Lung (tissue), 17 donors: ENCODE measurements at places on chromosomes 11 and 22.

DNA sequence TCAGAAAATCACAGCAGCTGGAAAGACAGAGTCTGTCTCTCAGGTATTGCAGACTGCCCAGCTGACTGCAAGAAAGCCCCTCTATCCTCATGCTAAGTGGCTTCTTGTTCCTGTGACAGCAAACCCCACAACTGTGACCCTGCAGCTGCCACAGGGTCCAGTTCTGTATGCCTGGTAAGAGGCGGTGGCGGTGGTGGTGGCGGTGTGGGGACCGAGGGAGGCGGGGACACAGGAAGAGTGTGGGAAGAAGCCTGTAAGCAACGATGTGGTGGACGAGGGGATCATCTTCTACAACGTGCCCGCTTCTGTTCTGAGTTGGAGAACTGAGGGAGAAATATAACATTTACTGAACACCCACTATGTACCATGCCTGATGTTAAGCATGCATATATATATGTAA, 112.4 kb downstream of the TENM4 start:
- no peak for DNase-seq
- H3K4me3 ChIP-seq = no peak overlapping the region
- H3K4me1 ChIP-seq = no peaks in the 10 kb centered on the region
- no peak overlapping the region for H3K27ac ChIP-seq
- H3K27me3 ChIP-seq = no peaks in the 10 kb centered on the region

GRCh38 chr22:44807915-44808690, 55.7 kb downstream of the ARHGAP8 start:
- H3K36me3 ChIP-seq = no peaks in the 10 kb centered on the region
- H3K4me1 ChIP-seq = no peaks in the 10 kb centered on the region
- no peak overlapping the region for H3K4me3 ChIP-seq

DNA sequence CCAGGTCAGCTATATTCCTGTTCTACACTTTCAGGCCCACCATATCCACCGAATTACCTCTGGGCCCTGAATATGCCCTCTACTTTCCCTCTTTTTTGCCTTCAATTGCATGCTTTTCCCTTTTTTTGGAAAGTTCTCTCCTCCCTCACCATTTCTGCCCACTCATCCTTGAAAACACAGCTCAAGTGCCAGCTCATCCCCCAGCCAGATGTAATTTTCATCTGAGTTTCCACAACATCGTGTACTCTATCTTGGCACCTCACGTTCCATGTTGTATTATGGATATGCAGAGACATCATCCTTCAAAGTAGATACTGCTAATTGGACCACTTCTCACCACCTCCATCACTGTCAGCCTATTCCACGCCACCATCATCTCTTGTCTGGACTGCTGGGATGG, 129.8 kb upstream of the HSD17B12 start:
- DNase-seq = no peak
- H3K27me3 ChIP-seq = peaks cover 30% of the 10 kb centered on the region
- H3K36me3 ChIP-seq = no peaks in the 10 kb centered on the region
- H3K4me1 ChIP-seq = no peaks in the 10 kb centered on the region
- H3K27ac ChIP-seq = no peak overlapping the region

DNA sequence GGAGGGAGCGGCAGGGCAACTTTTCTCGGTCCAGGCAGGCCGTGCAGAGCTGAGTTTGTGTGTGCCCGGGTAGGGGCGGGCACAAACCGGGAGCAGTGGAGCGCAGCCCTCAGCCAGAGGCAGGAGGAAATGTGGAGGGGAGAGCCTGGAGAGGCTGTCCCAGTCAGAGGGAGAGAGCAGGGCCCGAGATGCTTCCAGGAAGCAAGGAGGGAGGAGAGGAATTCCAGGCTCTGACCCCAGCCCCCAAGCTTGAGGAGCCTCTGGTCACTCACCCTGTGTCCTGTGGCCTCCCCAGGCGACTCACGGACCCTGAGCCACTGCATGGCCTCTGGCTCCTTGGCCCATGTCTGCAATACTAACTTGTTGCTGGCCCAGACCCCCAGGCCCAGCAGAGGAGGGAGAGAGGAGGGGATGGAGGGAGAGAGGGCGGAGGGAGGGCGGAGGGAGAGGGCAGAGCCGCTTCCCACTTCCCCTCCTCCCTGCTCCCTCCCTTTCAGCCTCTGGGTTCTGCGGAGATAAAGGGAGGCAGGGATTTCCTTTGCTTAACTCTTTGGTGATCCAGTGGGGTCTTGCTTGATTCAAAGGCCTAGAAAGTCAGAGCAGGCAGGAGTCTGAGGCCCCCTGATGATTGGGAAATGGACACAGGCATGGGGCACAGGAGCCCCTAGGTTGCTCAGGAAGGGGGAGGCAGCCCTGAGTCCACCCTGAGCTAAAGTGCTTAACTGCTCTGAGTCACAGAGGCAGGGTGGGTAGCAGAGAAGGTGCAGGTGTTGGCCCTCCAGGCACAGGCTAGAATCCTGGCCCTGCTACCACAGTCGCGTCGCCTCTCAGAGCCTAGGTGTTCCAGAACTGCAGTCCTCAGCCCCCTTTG, at the start of gene C1QTNF6:
C1QTNF6 (minus strand) TSS at position 357 of the 871 bp plus-strand sequence; CDS start at position 323, 34 bp downstream.
- H3K4me1 ChIP-seq = peaks cover 11% of the 10 kb centered on the region
- no peaks in the 10 kb centered on the region for H3K27me3 ChIP-seq
- H3K27ac ChIP-seq = peak within 1 kb of the TSS; percentile 64
- no peak within 1 kb of the TSS for H3K4me3 ChIP-seq
- DNase-seq = peak; percentile 94
- H3K36me3 ChIP-seq = no peaks in the 10 kb centered on the region
